ENCODE measurements at places on chromosomes 12 and 14. TPM values are rescaled to one million over a fixed set of nuclear protein-coding genes. Genes with fewer than 3 reads are reported as not detected.

The ZBTB42 gene
- 5.9 TPM for total RNA-seq

The MLH3 gene
- total RNA-seq: 27.9 TPM

The C3AR1 gene
- total RNA-seq: 53.1 TPM

The TOMM20L gene
- not detected for total RNA-seq

The CIDEB gene
- 19.1 TPM for total RNA-seq

The LYZ gene
- 81.9 TPM for total RNA-seq

The ANKRD9 gene
- 26.0 TPM for total RNA-seq

The STRAP gene
- 109 TPM for total RNA-seq

The BCL7A gene
- 3.2 TPM for total RNA-seq

The NGB gene
- not detected for total RNA-seq

The WDR20 gene
- total RNA-seq: 34.1 TPM

The PHETA1 gene
- total RNA-seq: 19.5 TPM

The OR4E2 gene
- not detected for total RNA-seq

The TCL1B gene
- not detected for total RNA-seq

The REP15 gene
- 2.3 TPM for total RNA-seq

The DNAH10 gene
- total RNA-seq: 0.51 TPM

The CD163L1 gene
- 16.7 TPM for total RNA-seq

The PTPRB gene
- total RNA-seq: 64.7 TPM

The SERPINA1 gene
- total RNA-seq: 41.6 TPM

The BEST3 gene
- not detected for total RNA-seq

The TMEM132C gene
- total RNA-seq: 73.7 TPM

The AKAP5 gene
- 0.45 TPM for total RNA-seq

The TEX22 gene
- not detected for total RNA-seq

The FIGNL2 gene
- total RNA-seq: 1.3 TPM

Measured in mesenteric fat pad (tissue), 1 donor.